CD4-positive, alpha-beta T cell treated with Interleukin-6 at 100 ng/mL for 8 hours (primary cell): ENCODE measurements at places on chromosomes 12 and 14.

- no peak for DNase-seq
These were observed 43.9 kb downstream of the NINJ2 start for GRCh38 chr12:619346-619745.

- DNase-seq: no peak
These were observed 29.5 kb upstream of the RHOJ start for GRCh38 chr14:63174760-63175191.

- DNase-seq: no peak
These were observed 409.6 kb downstream of the MED13L start for GRCh38 chr12:115867854-115868253.

GRCh38 chr12:29229158-29229505 lies 80.1 kb downstream of the FAR2 start:
- no peak for DNase-seq

DNA sequence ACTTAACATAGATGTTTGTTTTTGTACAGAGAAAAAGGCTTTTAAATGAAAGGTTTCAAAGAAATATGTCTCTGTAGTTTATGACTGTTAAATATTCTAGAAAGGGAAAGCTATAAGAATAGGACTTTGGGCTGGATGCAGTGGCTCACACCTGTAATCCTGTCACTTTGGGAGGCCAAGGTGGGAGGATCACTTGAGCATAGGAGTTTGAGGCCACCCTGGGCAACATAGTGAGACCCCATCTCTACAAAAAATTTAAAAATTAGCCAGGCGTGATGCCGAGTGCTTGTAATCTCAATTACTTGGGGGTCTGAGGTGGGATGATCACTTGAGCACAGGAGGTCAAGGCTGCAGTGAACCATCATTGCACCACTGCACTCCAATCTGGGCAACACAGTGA lies 11.4 kb downstream of the GPX2 start:
- no peak for DNase-seq

DNA sequence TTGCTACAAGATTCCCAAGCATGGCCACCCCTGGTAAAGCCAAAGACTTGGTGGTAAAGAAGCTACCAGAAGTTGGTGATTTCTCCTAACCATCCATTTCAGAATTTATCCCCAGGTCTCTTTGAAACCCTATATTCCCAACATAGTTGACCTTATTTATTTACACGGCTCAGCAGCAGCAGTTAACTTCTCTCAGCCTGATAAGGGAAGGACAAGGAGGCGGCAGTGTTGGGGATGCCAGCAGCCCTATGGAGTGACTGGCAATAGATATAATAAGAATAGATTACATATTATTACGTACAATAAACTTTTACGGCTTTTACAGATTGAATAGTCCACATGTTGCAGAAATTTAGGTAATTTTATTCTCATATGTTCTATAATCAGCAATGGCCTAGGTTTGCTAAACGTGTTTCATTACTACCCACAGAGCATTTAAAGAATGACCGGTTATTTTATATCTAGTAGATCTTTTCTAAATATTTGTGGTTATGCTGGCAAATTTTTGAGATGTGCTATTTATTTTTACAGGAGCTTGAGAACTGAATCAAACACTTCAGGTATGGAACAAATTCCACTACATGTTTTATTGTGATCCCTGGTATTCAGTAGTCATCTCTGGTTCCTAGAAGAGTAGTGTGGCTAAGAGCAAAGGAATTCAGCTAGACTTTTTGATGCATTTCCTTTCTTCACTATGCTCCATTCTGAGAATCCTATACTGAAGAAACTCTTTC lies 19.8 kb upstream of the PALS1 start:
- DNase-seq: no peak

DNA sequence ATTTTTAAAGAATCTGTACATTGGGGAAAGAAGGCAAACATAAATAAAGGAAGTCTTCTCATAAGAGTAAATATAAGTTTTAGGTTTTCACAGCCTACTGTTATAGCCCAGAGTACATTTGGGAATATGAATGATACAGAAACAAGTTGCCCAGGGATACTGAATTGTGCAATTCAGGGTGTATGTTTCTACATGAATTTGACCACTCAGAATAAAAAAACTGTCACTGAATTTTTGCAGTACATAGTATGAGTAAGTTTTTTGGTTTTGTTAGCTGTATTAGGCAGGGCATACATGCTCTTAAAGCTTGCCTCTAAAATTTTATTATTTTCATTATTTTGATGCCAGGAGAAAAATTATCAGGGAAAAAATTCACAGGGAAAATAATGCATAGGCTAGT lies 6.6 kb upstream of the PCNX4 start:
- no peak for DNase-seq

DNA sequence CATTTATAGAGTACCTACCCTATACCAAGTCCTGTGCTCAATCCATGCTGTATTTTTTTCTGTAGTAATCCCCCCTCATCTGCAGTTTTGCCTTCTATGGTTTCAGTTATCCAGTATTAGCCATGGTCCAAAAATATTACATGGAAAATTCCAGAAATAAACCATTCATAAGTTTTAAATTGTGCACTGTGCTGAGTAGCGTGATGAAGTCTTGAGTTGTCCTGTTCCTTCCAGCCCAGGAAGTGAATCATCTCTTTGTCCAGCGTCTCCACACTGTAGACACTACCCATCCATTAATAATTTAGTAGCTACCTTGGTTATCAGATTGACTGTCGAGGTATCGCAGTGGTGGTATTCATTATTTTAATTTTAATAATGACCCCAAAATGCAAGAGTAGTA lies 54.2 kb downstream of the SUDS3 start:
- no peak for DNase-seq
